Inflammatory macrophage treated with lipopolysaccharide for 4 hours (primary cell): ENCODE measurements at places on chromosomes 16 and 17.

GRCh38 chr16:86363836-86364618, 146.3 kb upstream of the FOXF1 start:
- no peak for DNase-seq

GRCh38 chr16:89678258-89678657, 8.2 kb upstream of the CDK10 start:
- DNase-seq = no peak

GRCh38 chr17:9522074-9522473, 53.5 kb downstream of the STX8 start:
- DNase-seq = peak; percentile 56

GRCh38 chr17:69909389-69909788, 165.6 kb upstream of the KCNJ16 start:
- no peak for DNase-seq

DNA sequence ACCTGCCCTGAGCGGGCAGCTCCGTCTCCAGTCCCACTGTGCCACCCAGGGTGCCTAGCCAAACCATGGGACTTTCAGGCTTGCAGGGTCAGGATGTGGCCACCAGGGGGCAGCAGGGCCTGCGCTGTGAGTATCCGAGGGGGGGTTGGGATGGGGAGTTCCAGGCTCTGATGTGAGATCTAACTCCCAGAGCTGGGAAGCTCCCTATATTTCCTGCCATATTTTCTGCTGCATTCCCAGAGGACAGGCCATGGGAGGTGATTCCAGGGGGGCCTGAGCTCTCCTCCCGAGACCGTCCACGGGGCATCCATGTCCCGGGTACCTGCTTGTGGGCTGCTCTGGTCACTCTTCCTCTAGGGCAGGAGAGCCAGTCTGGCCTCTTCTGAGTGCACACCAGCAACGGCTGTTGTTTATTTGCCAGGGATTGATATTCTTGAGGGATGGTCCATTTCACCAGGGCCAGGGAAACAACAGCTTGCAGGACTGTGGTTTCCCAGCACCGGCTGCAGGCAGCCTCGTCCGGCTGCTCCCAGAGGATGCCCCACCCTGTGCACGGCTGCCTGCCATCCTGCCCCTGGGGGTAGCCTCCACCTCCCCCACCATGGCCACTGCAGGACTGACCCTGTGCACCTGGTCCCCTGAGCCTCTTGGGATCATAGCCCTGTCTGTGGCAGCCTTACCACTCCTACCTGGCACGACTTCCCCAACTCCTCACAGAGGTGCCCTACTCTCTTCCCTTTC, 1.2 kb downstream of the GPR142 start:
- DNase-seq = peak; percentile 72

- no peak for DNase-seq
Observed at GRCh38 chr17:9728005-9728404, 63.4 kb downstream of the DHRS7C start.

GRCh38 chr17:76368545-76368944, 14.8 kb upstream of the PRPSAP1 start:
- DNase-seq = no peak

DNA sequence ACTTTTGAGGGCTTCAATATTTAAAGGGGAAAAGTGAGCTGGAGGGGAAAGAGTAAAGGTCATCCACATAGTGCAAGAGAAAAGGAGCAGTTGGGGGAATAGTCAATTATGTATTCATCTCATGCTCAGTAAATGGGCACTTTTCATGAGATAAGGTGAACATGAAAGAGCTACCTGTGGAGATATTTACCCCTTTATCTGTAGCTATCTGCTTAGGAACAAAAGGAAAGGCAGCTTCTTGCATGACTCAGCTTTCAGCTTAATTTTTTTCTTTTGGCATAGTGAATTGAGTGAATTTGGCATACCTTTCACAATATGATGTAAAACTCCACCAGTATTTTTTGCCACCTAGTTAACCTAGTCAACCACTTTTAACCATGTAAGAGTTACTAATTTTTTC, 26.4 kb downstream of the CPD start:
- DNase-seq = no peak

DNA sequence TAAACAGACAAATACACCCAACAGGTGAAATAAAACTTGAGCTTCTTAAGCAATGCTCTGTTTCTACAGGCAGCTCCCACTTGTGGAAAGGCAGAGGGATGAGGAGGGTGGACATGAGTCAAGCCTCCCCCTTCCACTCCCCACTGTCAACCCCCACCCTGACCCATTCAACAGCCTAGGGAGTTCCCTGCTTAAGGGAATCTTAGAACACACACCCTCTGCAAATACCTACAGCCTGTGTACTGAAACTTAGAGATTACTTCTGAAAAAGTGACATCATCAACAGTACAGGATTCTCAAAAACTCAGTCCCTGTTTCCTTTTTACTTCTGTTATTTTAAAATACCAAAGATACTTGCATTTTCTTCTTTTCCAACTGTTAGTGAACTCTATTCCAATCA, 345.4 kb downstream of the SOX9 start:
- DNase-seq = no peak

- DNase-seq = peak; percentile 66
Observed at GRCh38 chr17:78013683-78014467, 55.4 kb downstream of the TNRC6C start.

- DNase-seq = peak; percentile 77
Observed at GRCh38 chr16:89491238-89491869, 993 bp upstream of the ANKRD11 start.

DNA sequence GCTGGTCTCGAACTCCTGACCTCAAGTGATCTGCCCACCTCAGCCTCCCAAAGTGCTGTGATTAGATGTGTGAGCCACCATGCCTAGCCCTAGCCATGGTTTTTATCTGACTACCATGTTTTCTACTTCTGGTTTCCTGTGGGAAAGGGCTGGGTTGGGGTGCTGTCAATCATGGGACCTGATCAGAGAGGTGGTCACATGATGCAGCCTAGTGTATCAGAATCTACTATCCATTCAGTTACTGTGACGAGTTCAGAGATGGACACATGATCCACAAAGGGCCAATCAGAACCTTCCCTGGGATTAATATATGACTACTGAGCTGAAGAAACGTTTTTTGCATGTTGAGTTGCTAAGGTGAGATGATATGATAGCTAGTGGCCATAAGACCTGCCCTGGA, 59.1 kb downstream of the ABCC6 start:
- DNase-seq = no peak

- DNase-seq = no peak
Observed at GRCh38 chr16:66378741-66379570, 12.5 kb downstream of the CDH5 start.

GRCh38 chr16:56428091-56428490, 2.7 kb upstream of the AMFR start:
- peak; percentile 81 for DNase-seq

DNA sequence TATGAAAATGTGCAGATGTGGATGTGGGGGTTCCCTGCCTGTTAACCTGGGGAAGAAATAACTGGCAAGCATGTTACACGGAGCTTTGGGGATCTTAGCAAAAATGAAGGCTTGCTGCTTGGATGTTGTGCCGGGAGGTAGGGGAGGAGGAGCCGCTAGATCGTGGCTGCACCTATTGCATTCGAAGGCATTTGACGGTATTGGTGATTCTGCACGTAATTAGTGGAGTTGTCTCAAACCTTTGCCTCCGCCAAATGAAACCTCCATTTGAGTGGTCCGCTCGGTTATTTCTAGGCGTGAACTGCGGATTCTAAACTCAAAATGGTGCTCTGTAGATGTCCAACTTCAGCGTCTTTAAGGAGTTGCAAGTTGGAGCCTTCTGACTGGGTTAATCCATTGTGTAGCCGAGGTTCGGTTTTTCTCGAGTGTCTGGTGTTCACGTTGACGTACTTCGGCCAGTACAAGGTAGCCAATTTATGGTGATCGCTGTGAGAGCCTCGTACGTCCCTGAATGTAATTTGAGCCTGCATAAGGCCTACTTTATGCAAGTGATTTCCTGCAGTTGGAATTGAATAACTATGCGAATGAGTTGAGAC, 1.5 kb downstream of the TNRC6C start:
- DNase-seq = no peak

- no peak for DNase-seq
Observed at GRCh38 chr17:80791758-80792284, 199.8 kb upstream of the CHMP6 start.

DNA sequence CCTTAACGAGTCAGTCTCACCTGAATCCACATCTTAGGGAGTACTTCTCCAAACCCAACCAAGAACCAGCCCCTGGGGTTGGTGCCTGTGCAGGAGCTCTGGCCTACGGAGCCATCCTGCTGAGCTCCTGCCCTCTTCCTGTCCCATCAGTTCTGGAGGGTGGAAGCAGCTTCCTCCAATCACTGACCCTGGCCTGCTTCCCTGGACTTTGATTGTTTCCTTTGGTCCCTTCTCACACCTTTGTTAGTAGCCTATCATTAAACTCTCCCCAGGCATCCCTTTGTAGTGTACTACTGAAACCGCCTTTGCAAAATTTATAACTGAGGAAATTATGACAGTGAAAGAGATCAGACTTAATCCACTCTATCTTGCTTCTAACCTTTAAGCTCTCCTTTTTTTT, 21.1 kb upstream of the C16orf87 start:
- no peak for DNase-seq

- DNase-seq = no peak
Observed at GRCh38 chr16:26614237-26614841, 452.4 kb upstream of the C16orf82 start.

DNA sequence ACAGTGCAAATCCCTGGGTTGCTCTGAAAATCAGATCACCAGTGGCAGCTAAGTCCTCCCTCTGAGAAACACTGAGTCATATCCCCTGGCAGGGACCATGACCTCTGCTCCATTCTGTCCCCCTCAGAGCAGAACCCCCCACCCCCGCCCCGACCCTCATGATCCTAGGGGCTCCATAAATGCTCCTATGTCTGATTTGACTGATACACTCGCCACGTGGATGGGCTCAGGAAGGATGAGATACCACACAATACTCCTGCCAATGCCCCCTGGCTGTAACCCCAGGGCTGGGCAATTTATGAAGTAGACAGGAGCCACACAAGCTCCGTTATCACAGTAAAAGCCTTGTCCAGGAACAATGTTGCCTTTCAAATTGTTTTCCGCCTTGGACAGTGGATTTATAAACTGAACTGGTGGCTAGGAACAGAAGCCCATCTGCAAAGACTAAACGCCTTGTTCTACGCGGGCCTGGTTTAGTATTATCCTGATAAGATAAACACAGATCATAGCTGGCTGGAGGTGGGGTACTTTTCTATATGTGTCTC, 394.8 kb downstream of the SLC39A11 start:
- no peak for DNase-seq

GRCh38 chr17:43416998-43417890, 18.5 kb downstream of the ARL4D start:
- no peak for DNase-seq

GRCh38 chr17:82444941-82445521, 5.5 kb downstream of the CYBC1 start:
- DNase-seq = no peak

DNA sequence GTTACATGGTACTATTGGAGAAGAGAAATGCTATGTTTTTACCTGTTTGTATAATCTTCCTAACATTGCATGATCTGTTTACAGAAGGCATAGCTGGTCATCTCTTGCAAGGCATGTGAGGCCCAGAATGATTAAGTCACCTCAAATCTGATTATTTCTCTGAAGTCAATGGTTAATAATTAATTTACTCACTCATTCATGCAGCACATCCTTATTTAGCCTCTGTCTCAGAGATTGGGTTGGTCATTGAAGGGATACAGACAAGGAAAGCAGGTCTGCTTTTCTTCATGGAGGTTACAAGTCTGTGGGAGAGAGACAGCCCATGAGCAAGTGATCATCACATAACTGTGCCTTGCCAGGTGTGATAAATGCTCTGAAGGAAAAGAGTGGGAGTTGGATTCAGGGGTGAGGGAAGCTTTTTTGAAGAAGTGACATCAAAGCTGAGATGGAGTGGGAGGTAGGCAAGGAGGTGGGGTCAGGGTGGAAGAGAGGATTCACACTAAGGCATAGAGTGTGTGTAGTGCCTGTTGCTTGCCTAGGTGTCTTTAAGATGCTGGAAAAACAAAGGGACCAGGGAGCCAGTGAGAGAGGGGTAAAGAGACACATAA, 16.3 kb upstream of the RBFOX1 start:
- DNase-seq = no peak

GRCh38 chr17:16267174-16267573, 50.2 kb downstream of the PIGL start:
- no peak for DNase-seq

GRCh38 chr16:58021661-58022551, 3.6 kb upstream of the MMP15 start:
- DNase-seq = no peak

DNA sequence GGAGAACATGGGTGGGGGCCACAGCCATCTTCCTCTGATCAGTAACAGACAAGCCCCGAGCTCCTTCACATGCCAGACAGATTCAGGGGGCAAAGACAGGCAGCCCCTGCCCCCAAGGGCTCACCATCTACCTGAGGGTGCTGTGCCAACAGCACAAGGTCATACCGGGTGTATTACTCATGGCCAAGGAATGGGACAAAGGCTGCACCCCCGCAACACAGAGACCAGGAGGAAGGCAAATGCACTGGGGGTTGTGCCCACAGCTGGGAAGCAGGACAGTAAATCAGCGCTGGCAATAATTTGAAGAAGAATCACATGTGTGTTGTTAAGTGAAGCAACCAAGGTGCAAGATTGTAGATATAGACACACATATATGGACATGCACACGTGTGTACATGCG, 137.1 kb downstream of the C16orf95 start:
- no peak for DNase-seq

DNA sequence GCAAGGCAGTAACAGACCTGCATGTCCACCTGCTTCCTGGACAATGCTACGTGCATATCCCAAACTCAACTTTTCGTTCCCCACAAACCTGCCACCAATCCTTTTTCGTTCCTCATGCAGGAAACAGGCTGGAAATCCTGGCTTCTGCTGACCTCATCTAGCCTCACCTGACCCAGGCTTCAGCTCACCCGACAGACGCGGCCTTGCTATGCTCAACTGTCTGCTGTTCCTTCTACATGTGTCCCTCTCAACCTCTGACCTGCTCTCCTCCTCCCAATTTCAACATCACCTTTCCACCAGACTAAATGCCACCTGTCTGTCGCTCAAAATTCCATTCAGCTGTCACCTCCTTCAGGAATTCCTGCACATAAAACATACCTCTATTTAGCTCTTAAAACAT, 44.5 kb downstream of the XPO6 start:
- no peak for DNase-seq

- no peak for DNase-seq
Observed at GRCh38 chr17:49587366-49588073, 11.8 kb downstream of the NXPH3 start.

GRCh38 chr16:3444032-3444388, 530 bp downstream of the NAA60 start:
- peak; percentile 81 for DNase-seq
